Activated CD4-positive, alpha-beta T cell treated with anti-CD3 and anti-CD28 coated beads, Interleukin-2, Interleukin-6, amounts not matched to agents 100 ng/mL and 50 ng/mL, durations not matched to agents 16 hours and 8 hours (primary cell): ENCODE measurements at places on chromosomes 7 and 10.
A peak's percentile ranks its signal among the peaks of the same experiment; 100 is the strongest.

DNA sequence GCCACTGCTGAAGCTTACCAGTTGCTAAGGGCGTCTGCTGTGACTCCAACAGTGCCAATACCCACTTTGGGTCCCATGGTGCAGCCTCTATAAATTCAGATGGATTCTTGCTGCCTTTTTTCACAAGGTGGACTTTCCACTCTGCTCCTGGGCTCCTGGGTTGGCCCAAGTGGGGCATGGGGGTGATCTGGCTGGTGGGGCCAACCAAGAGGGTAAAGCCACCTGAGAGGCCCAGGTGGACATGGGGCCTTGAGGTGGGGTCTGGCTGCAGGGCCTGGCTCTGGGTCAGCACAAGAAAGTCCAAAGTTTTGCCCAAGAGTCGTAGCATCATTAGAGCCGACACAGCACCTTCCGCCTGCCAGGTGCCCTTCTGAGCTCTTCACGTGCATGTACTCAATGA, 105.2 kb upstream of the KDM7A start:
- DNase-seq = no peak

GRCh38 chr10:104424719-104425118, 71.1 kb downstream of the CFAP58 start:
- DNase-seq = peak; percentile 72

DNA sequence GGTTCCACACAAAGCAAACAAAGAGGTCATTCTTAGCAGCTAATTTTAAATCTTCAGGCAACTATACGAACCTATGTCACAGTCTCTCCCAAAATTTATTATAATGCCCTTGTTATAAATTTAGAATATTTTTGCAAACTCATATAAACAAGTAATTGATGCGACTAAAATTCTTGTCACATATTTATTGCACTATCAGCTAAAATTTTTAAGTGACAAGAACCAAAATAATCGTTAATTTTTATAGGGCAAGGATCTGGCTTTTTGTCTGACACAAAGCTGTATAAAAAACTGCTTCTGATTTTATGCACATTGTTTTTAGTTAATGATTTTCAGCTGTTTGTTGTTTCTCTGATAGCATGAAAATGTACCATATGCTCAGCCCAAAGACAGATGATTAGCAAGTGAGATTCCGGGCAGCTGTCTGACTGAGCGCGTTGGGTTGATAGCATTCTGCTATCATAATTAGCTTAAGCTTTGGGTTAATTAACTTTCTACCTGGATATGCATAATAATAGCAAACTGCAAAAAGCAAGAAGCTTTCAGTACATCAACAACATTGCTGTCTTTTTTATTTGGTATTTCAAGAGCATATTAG, 136.0 kb downstream of the MGMT start:
- DNase-seq = no peak

- no peak for DNase-seq
These were observed 285.9 kb downstream of the KLF6 start for GRCh38 chr10:3499120-3499519.

DNA sequence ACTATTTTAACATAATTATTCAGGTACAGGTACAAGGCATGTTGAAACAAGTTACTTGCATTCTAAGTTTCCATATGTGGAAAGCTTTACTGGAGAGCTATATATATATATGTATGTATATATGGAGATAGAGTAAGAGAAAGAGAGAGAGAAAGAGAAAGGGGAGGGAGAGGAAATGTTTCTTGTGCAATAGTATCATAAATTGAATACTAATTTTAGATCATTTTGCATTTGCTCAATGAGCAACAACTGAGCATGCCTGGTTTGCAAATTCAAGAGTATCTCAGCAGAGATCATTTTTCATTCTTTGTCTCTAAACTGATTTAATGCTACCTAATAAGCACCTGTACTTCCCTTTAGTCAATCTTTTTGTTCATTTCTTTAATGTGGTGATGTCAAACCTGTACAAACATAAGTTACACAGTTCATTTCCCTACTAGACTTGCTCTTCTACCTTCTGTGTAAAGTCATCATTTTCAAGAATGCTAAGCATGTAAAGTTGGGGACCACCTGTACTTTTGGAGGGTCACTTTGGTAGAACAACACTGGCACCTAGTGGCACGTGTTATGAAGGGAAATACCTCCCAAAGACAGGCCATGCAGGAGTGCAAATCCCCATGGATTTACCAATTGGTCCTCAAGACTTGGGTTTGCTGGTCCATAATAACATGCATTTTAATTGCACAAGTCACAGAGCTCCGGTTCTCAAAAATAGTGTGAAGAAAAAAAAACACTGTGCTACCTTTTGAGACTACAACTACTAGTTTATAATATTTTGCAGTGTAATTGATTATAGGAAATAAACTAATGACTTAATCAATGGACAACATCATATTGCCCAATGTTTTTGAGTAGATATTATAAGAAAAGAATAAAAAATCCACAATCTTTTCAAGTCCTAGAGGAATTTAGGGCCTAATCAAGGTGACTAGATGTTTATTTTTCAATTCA, 431.2 kb upstream of the IGFBP3 start:
- peak; percentile 21 for DNase-seq
